Ovary (tissue), 10 donors: ENCODE measurements at places on chromosomes 12 and 14. TPM values are rescaled to one million over a fixed set of nuclear protein-coding genes. Genes with fewer than 3 reads are reported as not detected.

DNA sequence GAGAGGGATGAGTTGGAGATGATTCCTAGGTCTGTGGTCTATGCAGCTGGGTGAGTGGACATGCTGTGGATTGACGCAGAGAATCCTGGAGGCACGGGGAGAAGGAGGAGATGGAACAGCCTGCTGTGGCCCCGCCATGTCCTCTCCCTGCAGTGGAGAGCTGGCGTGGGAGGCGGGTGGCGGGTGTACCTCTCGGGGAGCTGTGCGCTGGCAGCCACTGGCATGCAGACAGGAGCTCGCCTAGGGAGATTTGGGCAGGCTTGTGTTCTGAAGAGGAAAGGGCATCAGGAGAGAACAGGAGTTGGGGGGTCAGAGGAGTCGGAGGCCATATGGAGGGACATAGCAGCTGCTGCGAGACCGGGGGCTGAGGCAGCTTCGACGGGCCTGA, 56.1 kb downstream of the TECPR2 start:
- DNase-seq = no peak

DNA sequence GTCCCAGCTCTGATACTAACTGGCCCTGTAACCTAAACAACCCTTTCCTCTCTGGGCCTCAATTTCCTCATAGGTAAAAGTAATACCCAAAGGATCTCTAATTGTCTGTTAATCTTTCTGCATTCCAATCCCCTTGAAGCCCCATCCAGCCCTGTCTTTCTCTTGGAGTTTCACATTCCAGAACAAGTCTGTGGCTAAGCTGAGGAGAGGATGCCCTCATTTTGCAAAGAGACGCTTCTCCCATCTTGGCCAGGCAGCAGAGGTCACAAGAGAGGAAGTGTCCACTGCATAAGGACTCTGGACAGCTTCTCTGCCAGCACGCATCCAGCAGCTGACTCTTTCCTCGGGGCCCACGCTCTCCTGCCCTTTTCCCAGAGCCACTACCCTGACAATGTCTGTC, 263.4 kb upstream of the FKBP4 start:
- no peak for DNase-seq

GRCh38 chr14:35687335-35687939, 121.7 kb downstream of the RALGAPA1 start:
- DNase-seq = no peak

DNA sequence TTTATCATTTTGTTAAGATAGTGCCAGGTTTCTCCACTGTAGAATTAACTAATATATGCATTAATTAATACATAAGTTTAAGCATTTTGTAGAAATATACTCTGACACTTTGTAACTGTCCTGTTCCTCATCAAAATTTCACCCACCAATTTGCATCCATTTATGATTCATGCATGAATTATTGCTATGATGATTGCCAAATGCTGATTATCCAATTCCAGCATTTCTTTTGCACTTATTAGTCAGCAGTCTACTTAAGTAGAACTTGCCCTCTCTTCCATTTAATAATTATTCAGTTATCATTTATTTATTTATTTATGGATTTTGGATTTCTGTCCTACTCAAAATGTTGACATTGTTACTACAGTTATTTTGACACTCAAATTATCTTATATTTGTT, 72.2 kb downstream of the SLC6A15 start:
- no peak for DNase-seq

DNA sequence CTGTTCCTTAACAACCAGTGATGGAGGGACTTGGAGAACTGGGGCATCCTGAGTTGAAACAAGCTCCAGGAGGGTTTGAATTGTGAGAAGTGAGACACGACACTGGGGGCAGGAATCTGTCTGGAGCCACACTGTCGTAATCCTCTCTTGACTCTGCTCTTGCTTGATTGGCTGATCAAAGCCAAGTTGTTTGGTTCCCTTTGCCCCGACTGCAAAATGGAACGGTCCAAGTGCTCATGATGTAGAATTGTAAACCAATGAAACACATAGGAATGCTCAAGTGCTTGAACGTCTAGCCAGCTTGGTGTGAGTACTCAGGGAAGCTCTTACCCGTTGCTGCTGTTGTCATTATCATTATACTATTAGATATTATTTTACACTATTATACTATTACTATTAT, 98.1 kb downstream of the TMEM132C start:
- DNase-seq = no peak

DNA sequence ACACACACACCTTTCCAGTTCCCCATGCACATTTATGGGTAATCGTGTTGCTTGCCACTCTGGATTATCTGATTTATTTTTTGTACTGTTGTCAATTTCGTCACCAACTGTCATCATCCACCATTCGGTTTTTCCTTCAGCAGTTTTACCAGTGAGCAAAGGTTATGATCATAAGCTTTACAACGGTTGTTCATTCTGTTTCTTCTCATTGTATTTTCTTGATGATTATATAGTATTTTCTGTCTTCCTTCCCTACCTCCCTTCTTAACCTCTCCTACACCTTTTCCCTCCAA, 680 bp downstream of the NECAP1 start:
- DNase-seq = no peak

- DNase-seq = no peak
Measured at GRCh38 chr12:85275374-85275773, 4.6 kb upstream of the ALX1 start.

- DNase-seq = no peak
Measured at GRCh38 chr12:3144495-3144894, 67.3 kb downstream of the TSPAN9 start.

- DNase-seq = no peak
Measured at GRCh38 chr14:92525322-92526095, 11.9 kb downstream of the RIN3 start.

DNA sequence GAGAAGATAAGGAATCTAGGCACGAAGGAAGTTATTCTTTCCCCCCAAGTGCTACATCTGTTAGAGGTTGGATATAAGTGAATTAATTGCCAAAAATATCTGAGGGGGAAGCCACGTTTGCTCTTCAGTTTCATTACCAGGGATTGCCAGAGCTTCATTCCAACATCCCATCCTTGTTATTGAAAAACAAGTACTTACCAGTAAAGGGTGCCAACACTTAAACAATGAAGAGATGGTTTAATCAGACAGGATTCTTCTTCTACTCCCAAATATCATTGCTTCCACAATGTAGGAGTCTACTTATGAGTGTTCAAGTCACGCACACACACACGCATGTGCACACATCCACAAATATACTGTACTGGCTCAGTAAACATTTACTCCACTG, 312.4 kb downstream of the RPAP3 start:
- no peak for DNase-seq

DNA sequence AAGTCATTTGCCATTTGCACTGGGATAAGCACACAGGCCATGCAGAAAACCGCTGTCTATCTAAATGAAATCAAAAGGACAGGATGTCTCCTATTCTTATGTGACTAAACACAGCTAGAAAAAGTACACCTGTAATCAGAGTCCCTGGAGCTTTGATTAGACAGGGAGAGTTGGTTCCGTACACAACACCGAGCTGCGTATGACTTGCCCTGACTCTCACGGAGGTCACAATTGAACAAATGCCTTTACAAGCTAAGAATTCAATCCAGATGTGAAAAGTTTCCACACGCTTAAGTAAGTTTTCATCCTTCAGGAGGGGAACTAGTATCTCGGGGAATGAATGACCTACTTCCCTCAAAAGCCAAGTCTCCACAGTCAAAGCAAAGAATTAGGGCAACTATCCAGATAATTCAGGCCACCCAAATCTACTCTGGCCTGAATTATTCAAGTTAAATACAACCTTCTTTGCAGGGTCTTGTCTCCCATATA, 67.5 kb downstream of the RTN1 start:
- DNase-seq = no peak

DNA sequence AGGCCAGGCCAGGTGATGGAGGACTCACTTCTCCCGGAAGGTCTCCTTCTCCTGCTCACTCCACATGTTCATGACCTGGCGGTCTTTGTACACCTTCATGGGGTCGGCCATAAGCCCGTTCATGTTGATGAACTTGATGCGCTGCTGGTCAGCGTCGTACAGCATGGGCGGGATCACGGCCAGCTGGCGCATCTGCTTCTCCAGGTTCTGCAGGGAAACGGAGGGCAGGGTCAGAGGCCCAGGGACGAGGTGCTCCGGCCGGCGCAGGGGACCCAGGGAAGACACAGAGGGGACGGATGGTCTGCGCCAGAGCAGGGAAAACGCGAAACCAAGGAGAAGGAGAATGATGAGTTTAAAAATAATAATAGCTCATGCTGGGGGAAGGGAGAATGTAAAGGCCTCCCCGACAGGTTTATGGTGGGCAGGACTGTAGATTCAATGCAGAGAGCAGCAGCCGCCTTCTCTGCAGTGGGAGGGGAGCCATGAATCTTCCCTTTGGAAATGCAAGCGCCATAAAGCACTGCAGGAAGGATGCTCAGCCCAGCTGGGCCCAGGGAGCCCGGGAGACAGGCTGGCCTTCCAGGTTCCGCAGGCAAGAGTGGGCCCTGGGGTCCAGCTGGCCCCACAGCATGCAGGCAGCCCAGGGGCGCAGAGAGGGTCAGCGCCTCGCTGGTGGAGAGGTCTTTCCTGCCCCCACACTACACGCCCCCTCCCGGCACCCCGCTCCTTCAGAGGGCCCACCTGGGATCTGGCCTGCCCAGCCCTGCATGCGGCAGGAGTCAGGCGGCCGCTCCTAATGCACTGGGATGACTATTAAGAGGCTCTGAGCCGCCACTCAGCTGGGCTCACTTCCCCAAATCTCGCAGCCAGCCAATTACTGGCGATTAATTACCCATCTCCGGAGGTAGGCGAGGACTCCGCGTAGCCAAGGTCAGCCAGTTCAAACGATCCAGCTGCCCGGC, 132.0 kb downstream of the RFLNA start:
- DNase-seq = no peak

DNA sequence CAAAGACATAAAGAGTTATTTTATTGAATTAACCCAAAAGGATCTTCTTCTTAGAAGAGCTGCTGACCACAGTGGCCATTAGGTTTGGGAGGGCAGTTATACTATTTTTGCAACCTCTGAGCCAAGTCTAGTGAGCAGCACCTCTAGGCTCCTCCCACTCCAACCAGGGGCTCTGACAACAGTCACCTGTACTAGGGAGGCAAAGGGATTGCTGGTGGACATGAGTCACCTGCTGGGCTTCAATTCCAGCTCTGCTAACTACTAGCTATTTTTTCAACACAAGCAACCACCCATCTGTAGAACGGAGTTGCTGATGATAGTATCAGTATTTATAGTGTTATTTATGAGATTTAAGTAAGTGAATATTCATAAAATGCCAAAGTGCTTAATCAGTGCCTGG, 166.0 kb downstream of the KLHL28 start:
- DNase-seq = no peak

Gene EEF1AKMT3
- total RNA-seq = 15.2 TPM

Gene PMCH
- not detected for total RNA-seq

Gene SVOP
- not detected for total RNA-seq

Gene TAS2R7
- total RNA-seq = not detected

Gene B4GALNT3
- 2.6 TPM for total RNA-seq

Gene PLXNC1
- total RNA-seq = 24.6 TPM

Gene KCNK13
- not detected for total RNA-seq
